ENCODE measurements at places on chromosomes 6 and 20.

GRCh38 chr20:760751-761417, 7.4 kb downstream of the SLC52A3 start:
- no peak for DNase-seq

DNA sequence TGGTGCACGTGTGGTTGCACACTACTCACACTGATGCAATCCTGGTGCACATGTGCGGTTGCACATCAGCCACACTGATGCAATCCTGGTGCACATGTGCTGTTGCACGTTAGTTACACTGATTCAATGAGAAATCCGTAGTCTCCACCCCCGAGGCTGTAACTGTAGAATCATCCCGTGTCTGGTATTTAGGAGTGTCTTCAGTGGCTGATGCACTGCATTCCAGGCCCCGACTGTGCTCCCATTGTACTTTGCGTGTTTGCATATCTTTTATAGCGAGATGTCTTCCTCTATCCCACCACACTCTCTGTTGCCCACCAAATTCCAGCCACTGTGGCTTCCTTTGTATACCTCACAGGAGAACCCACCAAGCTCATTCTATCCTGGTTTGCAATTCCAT, 87.8 kb upstream of the MTHFD1L start:
- DNase-seq, result no peak

- peak; percentile 64 for DNase-seq
These were observed 119.4 kb downstream of the NCOA3 start for GRCh38 chr20:47620808-47621805.

DNA sequence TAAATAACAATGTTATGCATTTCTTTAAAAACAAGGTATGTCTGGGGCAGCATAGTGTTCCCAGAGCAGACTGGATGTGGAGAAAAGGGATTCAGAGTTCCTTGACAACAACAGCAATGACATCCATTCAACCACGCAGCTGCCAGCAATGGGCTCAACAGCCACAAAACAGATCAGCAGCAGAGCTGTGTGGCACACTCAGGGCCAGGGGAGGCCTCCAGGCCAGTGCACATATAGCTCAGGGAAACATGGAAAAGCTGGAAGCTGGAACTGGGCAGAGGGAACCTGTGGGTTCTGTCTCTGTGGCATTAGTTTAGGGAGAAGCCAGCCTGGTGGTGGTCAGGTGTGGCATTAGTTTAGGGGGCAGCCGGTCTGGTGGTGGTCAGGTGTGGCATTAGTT, 148.3 kb downstream of the SMOC2 start:
- no peak for DNase-seq

DNA sequence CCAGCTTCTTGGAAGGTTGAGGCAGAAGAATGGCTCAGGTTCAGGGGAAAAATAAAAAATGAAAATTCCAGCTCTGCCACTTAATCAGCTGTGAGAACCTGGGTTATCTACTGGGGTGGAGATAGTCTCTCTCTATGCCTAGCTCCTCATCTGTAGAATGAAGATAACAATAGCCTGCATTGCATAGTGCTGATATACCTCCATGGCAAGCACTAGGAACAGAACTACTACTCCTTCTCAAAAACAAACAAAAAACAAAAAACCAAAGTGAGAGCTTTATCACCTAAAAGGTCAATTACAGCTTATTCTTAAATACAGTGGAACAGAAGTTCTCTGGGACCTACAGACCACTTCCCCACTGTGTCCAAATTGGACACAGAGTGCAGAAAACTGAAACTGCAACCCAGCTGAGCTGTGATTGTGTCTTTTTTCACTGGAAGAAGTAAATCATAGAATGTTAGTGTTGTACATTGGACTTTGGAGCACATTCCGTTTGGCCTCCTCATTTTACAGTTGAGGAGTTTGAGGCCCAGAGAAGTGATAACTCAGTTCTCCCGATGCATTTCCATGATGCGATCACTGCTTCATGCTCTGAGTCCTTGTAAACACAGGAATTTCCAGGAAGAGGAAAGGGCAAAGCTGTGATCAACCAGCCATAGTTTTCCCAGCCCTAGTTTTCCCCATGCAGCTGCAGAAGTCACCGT, 23.3 kb downstream of the MTFR2 start:
- no peak for DNase-seq

DNA sequence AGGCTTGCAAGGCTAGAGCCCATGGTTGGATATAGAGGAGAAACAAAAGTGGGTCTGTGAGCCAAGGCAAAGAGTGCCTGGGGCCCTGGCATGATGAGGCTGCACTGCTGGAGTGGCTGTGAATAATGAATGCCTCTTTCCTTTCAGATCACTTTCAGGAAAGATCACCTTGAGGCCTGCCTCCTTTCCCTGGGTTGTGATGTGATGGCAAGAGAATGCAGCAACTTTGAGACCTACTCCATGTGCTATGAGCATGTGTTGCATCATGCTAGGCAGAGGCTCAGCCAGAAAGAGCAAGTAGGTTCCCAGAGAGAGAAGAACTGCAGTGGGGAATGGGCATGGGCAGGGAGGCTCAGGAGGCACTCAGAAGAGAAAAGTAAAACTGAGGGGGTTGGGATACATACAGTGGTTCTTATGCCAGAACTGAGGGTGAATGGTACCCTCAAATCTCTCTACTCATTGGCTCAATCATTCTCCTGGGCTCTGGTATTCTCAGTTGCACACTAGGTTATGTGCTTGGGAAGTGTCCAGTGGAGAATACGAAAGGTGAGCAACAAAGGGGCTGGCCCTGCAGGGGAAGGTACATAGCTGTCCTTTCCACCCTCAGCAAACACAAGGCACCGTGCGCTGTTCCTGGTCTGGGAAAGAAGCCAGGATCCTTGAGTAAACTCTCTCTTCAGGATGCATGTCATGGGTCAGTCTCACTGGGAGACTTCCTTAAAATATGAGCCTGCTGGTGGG, 45.9 kb downstream of the CD164 start:
- no peak for DNase-seq

GRCh38 chr6:90464507-90464906, 122.4 kb downstream of the MAP3K7 start:
- no peak for DNase-seq

- no peak for DNase-seq
These were observed 731.6 kb upstream of the MMS22L start for GRCh38 chr6:98014442-98015201.

- peak; percentile 61 for DNase-seq
These were observed 1.9 kb upstream of the IRF4 start for GRCh38 chr6:389622-390021.

DNA sequence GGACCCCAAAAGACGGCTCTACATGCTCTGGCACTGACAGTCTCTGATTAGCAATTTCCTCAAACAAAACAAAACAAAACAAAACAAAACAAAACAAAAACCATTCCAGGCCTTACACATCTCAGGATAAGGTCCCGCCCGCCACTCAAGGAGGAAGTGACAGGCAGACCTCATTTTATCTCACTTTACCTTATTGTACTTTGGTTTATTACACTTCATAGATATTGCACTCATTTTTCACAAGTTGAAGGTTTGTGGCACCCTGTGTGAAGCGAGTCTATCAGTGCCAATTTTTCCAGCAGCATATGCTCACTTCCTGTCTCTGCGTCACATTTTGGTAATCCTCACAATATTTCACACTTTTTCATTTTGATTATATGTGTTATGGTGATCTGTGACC, 15.2 kb downstream of the ZBP1 start:
- DNase-seq, result peak; percentile 32

GRCh38 chr6:2108700-2109306, 136.6 kb downstream of the GMDS start:
- no peak for DNase-seq

DNA sequence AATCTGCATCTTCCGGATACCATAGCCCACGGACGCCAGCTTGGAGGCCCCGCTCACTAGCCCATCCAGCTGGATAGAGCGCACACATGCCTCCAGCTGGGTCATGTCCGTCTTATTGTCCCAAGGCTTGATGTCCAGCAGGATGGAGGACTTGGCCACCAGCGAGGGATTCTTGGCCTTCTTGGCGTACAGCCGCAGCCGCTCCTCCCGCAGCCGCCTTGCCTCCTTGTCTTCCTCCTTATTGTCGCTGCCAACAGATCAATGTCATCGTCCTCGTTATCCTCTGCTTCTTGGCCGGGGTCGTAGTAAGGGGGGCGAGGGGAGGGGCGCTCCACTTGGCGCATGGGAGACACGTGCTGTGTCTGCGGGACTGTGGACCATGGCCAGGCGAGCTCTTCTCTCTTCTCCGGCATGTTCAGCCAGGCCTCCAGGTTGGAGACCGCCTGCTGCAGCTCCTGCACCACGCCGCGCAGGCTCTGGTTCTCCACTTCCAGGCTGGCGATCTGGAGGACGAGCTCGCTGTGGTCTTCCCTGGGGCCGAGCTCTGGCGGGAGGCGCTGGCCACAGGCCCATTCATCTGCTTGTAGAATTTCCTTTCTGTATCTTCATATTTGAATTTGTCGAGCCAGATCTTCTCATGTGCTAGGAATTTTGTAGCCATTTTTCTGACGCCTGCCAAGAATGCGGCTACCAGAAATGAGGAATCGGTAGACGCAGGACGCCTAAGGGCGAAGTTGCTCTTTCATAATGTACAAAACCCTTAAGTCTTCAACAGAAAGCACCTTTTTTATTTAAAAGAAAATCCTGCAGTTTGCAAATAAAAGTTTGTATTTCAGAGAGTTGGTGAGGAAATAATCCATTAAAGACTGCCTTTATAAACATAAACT, 60.1 kb upstream of the PTPRK start:
- no peak for DNase-seq

DNA sequence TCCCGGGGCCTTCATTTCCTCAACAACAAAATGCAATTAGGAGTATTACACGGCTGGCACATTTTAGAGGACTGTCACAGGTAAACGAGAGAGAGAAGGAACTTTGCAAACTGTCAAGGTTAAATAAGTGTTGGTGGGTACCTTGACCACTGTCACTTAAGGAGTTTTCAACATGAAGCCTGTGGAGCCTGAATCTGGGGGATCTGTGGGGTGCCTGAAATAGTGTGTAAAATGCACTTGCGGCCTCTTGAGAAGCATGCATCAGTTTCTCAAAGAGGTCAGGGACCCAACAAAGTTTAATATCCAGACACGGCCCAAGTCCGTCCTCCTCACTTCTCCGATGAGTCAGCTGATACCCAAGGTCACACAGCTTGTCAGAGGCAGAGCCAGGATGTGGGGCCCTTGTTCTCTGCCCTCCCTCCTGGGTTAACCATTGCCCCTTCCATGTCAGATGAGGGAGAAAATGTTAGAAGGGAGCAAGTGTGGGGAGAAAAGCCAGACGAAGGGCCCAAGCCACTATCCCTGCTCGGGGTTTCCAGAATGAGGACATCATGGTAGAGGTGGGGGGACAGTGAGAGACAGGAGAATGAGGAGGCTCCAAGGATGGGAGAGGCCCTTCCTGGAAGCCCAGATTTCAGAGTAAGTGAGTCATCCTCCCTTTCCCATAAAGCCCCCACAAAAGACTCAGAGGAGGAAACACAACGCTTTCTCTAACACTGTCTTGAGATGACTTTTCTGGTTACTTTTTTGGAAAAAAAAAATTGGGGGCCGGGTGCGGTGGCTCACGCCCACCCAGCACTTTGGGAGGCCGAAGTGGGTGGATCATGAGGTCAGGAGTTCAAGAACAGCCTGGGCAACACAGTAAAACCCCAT, 42.2 kb downstream of the C6orf132 start:
- no peak for DNase-seq

Data from CD4-positive, alpha-beta T cell treated with Interleukin-15 for 4 hours (primary cell).